ENCODE measurements at places on chromosomes 2 and 18.

GRCh38 chr2:63669596-63669995, 80.8 kb downstream of the MDH1 start:
- no peak for DNase-seq

- DNase-seq: no peak
Observed at GRCh38 chr18:11308499-11308898, 159.1 kb upstream of the PIEZO2 start.

DNA sequence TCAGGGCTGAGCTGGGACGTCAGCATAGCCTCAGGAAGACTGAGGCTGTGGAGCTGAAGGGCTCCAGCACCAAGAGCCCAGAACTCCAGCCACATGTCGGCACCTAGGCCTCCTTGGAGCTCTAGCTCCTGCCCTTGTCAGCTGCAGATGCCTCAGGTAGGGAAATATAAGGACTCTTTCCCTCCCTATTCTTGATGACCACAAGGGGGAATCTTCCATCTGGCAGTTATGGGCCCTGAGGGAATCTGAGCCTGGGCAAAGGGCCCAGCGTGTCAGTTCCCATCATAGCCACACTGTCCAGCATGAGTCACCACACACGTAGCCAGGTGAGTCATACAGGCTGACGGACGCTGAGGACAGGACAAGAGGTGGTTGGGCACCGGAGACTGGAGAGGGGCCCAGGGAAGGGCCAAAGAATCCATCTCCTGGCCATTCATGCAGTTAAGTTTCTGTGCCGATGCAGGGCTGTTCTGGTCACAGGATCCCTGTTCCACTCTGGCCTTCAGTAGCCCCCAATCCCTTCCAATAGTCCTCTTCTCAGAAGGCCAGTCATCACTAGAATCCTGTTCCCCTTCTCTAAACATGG, 1.8 kb downstream of the MPV17 start:
- DNase-seq: peak; percentile 12

- no peak for DNase-seq
Observed at GRCh38 chr2:132424526-132425121, 8.0 kb downstream of the GPR39 start.

- DNase-seq: no peak
Observed at GRCh38 chr18:24414349-24415003, 12.0 kb upstream of the IMPACT start.

GRCh38 chr2:169771021-169771420, 27.6 kb upstream of the SSB start:
- DNase-seq: no peak

DNA sequence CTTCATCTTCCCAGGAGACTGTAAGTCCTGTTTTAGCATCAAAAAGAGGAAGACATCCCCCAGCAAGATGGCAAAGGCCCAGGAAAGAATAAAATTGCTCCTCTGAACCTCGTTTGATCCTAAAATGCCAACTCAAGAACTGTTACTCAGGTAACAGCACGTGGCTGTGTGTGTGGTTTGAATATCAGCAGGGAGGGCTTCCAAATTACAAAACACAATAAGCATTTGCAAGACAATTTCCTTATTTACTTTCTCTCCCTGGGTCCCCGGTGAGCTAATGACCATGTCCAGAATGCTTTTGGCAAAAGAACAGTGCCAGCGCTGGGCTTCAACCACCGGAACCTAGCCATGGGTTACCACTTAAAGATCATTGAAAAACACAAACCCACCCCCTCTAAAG, 163.6 kb downstream of the C1D start:
- no peak for DNase-seq

DNA sequence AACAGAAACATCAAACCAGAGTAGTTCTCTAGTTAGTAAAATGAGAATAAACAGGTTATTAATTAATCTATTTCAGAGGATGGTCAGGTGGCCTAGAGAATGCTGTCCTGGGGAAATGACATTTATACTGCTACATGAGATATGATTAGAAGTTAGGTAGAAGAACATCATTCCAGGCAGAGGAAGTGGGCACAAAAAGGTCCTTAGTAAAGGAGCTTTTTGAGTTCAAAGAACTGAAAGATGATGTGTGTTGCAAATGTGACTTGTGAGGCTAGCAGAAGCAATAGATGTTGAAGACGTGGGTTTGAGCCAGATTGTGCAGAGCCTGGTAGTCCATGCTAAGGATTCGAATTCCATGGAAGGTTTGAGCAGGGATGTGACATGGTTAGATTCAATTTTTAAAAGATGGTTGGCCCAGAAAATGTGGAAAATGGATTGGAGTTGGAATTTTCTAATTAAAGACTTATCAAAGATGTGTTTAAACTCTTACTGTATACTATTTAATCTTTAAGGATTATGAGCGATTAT, 34.2 kb downstream of the RAB10 start:
- no peak for DNase-seq

DNA sequence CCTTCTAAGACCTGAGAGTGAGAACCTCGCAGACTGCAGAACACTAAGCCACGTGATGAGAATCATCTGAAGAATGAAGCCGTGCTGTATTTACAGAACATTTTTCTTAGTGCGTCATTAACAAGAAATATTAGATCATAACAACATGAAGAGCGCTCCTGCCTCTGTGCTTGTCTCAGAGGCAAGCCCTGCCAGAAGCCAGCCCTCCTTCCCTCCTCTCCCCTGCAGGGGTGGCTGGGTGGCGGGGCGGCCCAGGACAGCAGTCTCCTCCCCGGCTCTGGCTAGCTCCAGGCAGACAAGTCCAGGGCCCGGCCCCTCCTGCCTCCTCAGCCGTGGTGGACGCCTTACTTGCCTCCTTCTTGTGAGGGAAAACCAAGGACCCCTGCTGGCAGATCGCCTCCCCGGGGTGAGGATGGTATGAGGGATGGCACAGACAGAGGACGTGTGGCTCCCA, 262.7 kb downstream of the TWIST2 start:
- DNase-seq: no peak

DNA sequence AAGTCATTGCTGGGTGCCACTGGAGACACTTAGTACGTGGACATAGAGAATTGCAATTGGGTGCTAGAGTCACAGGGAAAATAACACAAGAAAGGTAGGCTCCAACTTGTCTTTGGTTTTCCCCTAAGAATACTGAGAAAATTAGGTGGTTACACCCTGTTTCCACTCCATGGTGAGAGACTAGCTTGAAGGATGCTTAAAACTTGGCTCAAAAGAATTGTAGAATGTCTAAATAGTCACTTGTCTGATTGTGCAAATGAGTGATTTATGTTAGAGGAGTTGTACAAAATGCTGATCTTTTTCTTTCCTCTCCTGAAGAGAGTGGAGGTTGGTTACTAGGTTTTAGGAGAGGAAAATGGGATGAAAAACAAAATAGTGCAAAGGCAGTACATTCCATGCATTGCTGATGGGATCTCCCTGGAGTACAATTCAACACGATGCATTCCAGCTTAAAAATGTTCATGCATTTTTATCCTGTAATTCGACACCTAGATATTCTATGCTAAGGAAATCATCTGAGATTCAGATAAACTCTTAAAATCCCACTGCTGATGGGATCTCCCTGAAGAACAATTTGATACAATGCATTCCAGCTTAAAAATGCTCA, 2.2 kb upstream of the SERPINB12 start:
- peak; percentile 70 for DNase-seq

- DNase-seq: no peak
Observed at GRCh38 chr2:136932700-136933099, 167.4 kb downstream of the THSD7B start.

DNA sequence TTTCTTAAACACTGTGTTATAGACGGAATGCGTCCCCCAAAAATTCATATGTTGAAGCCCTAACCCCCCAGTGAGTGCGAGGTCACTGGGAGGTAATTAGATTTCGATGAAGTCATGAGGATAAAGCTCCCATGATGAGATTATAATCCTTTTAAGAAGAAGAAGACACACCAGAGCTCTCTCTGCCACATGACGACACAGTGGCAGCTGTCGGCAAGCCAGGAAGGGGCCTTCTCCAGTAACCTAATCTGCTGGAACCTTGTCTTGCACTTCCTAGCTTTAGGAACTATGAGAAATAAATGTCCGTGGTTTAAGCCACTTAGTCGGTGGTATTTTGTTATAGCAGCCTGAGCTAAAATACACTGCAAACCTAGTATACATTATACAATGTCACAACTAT, 12.3 kb downstream of the TMEM237 start:
- DNase-seq: no peak

DNA sequence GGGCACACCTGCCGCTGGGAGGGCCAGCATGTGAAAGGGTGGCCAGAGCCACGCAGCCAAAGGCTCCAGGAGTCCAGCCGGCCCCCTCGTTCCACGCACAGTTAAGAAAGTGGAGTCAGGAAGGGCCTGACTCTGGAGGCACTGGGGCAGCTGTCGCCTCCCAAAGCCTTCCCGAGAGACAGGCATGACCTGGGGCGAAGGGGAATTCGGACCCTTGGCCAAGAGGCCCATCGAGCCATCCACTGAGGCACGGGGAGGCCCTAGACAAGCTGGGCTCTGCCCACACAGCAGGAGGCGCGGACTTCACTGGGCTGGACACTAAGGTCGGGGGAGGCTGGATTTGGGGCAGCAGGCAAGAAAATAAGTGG, 38.5 kb upstream of the SNED1 start:
- no peak for DNase-seq

- no peak for DNase-seq
Observed at GRCh38 chr2:66082581-66082980, 352.3 kb upstream of the MEIS1 start.

DNA sequence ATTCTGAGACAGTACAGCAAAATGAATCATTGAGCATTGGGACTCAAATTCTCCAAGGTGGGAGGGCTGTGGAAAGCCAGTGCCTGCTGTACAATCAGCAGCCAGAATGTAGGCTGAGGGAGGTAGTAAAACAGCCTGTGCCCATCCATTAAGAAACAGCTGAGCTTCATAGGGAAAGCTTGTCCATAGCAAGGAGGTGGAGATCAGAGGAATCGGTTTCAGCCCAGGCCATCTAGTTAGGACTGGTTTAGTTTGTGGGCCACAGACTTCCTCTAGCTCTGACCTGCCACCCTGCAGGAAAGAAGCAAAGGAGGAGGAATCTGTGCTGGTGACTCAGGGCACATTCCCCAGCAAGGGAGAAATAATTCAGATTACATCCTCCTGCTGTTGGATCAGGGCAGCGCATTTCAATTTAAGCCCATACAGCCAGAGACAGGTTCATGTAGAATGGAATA, 333.4 kb downstream of the SETBP1 start:
- DNase-seq: peak; percentile 31

DNA sequence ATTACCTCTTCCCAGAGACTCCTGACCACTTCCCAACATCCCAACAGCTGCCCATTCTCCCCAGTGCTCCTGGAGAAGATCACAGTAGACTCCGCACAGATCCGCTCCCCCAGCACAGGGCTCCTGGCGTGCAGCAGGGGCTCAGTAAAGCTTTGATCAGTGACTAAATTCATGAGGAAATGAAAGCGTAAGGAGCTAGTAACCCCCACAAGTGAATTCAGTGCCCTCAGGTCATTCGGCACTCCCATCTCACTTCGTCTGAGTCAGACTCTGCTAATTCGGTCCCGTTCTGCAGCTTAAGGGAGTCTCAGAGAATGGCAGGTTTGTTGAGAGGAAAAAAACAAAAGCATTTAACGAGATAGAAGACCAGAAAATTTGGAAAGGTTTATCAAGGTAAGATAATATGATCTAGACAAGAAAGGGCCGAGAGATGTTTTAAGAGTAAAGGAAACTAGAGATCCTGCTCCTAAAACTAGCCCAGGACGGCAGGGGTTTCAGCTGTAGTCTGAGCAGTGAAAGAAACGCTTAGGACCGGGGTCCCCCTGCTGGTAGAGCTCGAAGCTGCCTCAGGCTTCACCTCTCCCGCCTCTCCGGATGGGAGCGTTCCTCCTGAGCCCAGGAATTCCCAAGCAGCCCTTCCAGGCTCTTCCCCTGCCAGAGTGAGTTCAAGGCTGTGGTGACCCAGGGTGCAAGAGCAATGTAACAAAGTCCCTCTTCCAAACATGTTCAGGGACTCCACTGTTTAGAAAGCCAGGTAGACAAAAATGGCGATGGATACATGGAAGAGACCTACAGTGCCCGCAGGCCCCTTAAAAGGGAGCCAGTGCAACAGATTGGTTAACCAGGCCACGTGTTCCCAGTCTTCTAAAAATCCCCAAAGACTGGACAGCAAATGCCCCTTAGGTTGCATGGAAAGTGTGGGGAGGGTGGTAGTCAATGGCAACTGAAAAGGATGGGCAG, 127.3 kb downstream of the DNER start:
- peak; percentile 70 for DNase-seq

DNA sequence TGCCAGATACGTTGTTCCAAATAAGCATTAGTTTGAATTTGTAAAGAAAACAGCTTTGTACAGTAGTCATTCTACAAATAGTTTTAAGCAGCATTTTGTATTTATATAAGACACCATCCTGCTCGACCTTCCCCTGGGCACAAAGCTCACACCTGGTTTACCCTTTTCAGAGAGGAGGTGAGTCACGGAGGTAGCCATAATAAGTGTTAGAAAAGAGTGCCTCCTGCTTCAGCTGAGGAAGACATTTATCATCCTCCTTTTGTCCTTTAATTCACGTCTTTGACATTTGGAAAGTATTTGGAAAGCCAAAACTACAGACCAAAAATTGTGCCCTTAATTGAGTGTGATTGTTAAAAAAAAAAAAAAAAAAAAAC, 6.8 kb downstream of the RAB12 start:
- no peak for DNase-seq

DNA sequence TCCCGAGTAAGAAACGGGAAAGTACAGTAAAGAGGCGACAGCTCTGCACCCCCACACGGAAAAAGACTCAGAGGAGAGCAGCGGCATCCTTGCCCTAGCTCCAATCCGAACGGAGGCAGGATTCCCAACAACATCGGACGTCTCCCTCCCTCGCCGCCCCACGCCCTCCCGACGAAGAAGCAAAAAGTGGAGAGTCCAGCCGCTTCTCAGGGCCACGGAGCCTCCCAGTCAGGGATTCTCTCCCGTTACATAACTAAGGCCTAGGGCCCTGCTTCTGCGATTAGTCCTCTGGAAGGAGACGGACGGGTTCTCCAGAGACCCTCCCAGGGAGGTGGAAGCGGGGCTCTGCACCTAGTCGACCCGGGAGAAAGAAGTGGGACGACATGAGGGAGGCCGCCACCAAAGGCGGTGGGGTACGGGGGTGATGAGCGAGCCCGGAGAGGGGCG, 587 bp downstream of the SUMO1 start:
- peak; percentile 30 for DNase-seq
